ENCODE measurements at places on chromosomes 12 and 14. TPM values are rescaled to one million over a fixed set of nuclear protein-coding genes. Genes with fewer than 3 reads are reported as not detected.

DNA sequence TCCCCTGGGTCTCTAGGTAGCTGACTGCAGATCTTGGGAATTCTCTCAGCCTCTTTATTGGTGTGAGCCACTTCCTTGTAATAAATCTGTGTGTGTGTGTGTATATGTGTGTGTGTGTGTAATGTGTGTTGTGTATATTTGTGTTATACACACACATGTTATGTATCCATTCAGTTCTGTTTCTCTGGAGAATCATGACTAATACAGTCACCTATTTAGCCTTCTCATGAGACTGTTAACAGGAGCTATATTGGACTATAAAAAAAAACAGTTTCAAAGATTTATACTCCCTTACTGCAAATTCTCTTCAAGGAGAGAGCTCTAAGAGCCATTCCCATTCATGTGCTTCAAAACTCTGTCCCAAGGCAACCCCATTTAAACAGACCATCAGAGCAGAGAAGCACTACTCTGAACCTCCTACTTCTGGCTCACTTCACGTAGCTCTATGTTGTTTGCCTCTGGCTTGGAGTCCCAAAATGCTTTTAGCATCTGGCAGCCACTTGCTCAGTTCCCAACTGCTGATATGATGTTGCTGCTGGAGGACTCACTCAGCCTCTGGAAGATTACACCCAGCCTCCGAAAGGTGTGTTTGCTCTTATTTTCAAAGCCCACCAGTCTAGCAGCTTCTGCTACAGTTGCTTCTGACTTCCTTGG, 48.7 kb upstream of the KITLG start:
- no peaks in the 10 kb centered on the region for H3K36me3 ChIP-seq
- H3K27me3 ChIP-seq: no peaks in the 10 kb centered on the region
- no peak overlapping the region for H3K27ac ChIP-seq
- H3K4me1 ChIP-seq: no peaks in the 10 kb centered on the region

DNA sequence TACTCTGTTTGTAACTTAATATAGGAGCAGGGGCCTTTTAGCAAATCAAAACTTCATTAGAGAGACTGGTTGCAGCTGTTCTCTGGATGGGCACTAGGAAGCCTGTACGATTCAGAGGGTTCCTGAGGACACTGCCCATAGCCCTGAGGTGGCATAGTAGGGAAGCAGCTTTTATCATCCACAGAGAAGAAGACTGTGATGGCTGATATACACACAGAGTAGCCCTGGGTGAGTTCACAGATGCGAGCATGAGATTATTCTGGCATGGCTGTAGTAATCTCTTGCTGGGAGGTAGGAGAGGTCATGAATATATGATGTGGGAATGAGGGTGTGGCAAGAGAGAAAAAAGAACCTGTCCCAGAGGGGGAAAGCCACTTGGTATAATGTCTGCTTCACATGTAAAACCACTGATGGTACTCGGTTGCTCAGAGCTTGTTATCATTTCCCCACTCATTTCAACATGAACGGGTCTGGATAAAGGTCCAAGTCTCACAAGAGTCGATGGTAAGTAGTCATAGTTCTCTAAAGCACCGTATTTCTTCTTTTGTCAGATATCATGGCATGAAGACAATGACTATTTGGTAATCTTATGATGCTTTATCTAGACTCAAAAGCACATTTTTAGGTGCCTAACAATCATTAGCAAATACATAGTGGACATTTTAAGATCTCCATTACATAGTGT, 52.0 kb downstream of the PEBP1 start:
- DNase-seq: peak; percentile 60
- H3K4me3 ChIP-seq: no peak overlapping the region
- H3K4me1 ChIP-seq: no peaks in the 10 kb centered on the region
- no peaks in the 10 kb centered on the region for H3K36me3 ChIP-seq

GRCh38 chr12:67710582-67710981, 62.0 kb downstream of the DYRK2 start:
- H3K4me3 ChIP-seq: no peak overlapping the region
- H3K27ac ChIP-seq: no peak overlapping the region
- H3K36me3 ChIP-seq: no peaks in the 10 kb centered on the region
- peak; percentile 65 for DNase-seq
- peaks cover 2% of the 10 kb centered on the region for H3K4me1 ChIP-seq
- H3K27me3 ChIP-seq: no peaks in the 10 kb centered on the region

DNA sequence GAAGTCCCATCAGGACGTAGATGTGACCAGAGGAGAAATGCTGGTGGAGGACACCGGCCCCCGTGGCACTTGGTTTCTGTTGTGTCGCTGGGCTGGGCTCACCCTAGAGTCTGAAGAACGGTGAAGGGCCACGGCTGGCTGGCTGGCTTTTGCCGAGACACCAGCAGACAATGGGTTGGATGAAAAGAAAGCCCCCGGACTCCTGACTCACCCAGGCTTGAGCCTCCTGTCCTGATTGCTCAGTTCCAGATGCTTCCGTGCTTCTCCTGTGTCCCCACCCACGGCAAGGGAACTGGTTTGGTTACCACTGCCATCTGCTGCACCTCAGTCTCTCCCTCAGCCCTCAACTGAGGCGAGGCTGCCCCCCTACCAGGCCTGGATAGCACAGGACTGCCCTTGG, 10.4 kb upstream of the ENDOU start:
- DNase-seq: no peak
- H3K4me3 ChIP-seq: no peak overlapping the region
- H3K27me3 ChIP-seq: no peaks in the 10 kb centered on the region
- peaks cover 3% of the 10 kb centered on the region for H3K36me3 ChIP-seq

Gene KERA
- polyA plus RNA-seq: not detected

Gene KLRC4
- not detected for polyA plus RNA-seq

Gene SCN8A
- polyA plus RNA-seq: 0.34 TPM

Measured in kidney (tissue), 22 donors.